Daoy (cell line): ENCODE measurements at places on chromosomes 3 and 15. TPM values are rescaled to one million over a fixed set of nuclear protein-coding genes. Genes with fewer than 3 reads are reported as not detected.

The CCDC13 gene
- total RNA-seq, result 0.74 and 1.5 TPM in 2 replicates

The TMEM266 gene
- total RNA-seq, result not detected in 2 replicates

The MORC1 gene
- not detected in 2 replicates for total RNA-seq

The IL1RAP gene
- 11.3 and 11.8 TPM in 2 replicates for total RNA-seq

The CAMKV gene
- total RNA-seq, result 0.34 TPM in 1 of 2 replicates, not detected in the other

The STT3B gene
- total RNA-seq, result 74.7 and 85.9 TPM in 2 replicates

The SNURF gene
- 1.7 and 32.4 TPM in 2 replicates for total RNA-seq

DNA sequence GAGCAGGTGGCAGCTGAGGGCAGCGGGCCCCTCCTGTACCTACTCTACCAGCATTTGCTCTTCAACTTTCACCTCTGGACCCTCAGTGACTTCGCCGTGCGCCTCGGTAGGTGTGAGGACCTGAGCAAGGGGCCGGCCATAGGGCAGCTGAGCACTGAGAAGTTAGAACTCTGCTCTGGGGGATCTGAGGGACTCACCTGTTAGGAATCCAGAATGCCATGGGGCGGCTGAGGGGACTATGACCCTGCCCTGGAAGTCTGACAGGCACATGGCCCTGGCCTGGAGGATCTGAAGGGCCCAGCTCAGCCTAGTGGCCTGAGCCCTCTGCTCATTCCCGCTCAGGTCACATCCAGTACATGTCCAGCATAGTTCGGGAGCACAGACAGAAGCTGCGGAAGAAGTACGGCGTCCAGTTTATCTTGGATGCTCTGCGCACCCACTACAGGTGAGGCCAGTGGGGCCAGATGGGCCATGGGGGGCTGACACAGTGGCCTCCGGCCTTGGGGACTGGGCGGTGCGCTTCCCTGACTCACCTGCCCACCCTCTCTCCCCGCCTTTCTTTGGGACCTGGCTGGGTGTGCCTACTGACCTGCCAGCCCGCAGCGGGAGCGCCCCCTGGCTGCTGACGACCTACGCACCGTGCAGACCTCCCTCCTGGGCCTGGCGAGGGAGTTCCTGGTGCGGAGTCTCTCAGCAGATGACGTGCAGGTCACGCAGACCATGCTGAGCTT is 18.8 kb downstream of the NBEAL2 start:
- DNase-seq, result peak; percentile 76

DNA sequence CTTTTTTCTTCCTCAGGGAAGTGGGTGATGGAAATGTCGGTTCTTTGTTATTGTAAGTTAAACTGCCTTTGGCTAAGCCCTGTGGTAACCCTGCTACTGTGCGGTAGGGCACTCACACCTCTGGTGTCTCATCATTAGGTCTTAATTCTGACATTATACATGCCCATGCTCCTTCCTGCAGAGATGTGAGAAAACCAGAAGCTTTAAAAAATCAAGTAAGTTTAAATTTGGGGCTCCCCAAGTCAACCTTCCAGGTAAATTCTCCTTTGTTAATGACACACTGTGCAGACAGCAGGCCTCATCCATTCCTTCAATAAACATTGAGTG is 155.8 kb downstream of the FAM43A start:
- DNase-seq, result no peak

GRCh38 chr15:99619712-99620111 is 53.9 kb downstream of the MEF2A start:
- DNase-seq, result no peak

- DNase-seq, result no peak
These were observed 87.5 kb downstream of the RPL39L start for GRCh38 chr3:187051724-187052366.

- DNase-seq, result no peak
These were observed 111.4 kb upstream of the ALCAM start for GRCh38 chr3:105255350-105255749.

DNA sequence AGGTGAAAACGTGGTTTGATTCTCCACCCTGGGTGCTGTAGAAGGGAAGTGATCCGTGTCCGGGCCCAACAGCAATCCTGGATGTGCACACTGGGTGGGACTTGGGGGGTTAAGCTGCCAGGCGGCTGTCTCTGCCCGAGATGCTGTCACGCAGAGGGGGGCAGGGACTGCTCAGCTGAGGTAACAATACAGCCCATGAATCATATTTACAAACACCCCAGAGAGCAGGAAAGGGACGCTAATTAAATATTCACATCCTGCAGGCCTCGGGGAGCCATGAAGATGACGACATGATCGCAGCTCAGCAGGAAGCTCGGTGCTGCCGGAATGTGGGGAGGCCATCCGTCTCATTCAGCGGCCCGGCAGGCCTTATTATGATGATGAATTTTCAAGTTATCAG is 17.9 kb upstream of the CRABP1 start:
- DNase-seq, result peak; percentile 87

- DNase-seq, result no peak
These were observed 25.0 kb downstream of the DPH3 start for GRCh38 chr3:16239780-16240179.

DNA sequence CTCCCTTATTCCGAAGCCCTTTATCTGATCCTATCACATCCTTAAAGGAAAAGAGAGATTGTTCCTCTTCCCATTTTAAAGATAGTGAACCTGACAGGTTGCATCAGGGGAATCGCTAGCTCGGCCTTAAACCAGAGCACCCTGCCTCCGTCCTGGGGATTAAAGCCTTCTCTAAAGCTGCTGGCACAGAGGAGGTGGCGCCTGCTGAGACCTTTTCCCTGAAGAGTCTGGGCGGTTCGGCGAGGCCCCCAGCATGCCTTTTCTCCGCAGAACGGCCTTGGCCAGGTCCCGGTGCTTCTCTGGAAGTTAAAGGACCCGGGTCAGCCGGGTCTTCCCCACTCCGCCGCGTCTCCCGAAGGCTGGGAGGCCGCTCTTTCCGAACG is 593 bp downstream of the FAM219B start:
- DNase-seq, result peak; percentile 37

DNA sequence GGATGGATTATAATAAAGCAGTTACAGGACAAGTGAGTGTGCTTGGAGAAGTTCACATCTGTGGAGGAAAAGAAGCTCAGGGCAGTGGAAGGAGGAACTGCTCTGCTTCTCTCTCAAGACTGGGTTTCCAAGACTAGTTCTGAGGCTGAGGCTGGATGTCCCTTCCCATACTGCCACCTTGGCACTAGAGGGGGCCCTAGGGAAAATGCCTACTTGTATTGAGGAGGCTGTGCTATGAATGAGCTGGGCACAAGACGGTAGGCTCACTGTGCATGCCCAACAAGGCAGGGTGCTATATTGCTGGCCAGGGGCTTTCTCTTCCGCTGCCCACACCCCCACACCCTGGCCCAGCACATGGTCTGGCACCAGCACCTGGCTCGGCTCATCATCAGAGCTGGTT is 65.2 kb downstream of the SLCO2A1 start:
- DNase-seq, result peak; percentile 50

DNA sequence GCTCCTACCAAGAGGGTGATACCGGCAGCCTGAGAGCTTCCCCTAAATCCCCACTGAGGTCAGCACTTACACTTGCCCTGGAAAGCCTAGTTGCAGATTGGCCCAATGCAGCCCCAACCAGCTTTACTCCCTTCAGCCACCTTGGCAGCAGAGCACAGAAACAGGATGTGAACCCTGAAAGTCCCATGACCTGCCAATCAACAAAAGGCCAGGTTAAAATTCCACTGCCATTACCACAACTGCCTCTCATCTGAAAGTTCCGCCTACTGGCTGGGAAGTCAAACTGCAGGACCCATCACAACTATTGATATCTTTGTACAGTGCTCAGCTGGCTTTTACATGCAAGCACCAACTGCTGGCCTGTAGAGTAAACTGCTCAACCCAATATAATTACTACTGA is 156.2 kb downstream of the ZMAT3 start:
- DNase-seq, result no peak

- DNase-seq, result peak; percentile 62
These were observed 66.9 kb downstream of the SLCO2A1 start for GRCh38 chr3:133962849-133963248.

DNA sequence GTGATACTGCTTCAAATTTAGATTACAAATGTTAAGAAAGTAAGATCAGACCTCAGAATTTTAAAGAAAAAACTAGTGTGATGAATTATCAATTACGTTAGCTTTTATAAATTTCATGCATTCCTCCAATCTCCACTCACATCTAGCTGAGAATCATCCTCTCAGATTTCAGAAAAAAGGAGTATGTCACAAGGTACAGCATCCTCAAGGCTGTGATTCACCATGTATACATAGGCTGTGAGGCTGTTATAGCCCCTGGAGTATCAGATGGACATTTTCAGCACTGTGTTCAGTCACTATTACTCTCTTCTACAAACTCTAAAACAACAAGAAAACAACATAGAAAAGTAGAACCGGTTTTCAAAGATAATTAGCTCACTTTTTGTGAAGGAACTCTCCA is 214.4 kb downstream of the PCCB start:
- no peak for DNase-seq

- no peak for DNase-seq
These were observed 123.5 kb downstream of the GHSR start for GRCh38 chr3:172324611-172325203.

GRCh38 chr3:154316974-154317767 is 7.1 kb downstream of the DHX36 start:
- no peak for DNase-seq

GRCh38 chr3:40994611-40995010 is 204.7 kb upstream of the CTNNB1 start:
- DNase-seq, result no peak

- no peak for DNase-seq
These were observed 346.3 kb upstream of the MDFIC2 start for GRCh38 chr3:70658513-70659310.

GRCh38 chr3:64685800-64686445 is 1.9 kb downstream of the ADAMTS9 start:
- peak; percentile 92 for DNase-seq

DNA sequence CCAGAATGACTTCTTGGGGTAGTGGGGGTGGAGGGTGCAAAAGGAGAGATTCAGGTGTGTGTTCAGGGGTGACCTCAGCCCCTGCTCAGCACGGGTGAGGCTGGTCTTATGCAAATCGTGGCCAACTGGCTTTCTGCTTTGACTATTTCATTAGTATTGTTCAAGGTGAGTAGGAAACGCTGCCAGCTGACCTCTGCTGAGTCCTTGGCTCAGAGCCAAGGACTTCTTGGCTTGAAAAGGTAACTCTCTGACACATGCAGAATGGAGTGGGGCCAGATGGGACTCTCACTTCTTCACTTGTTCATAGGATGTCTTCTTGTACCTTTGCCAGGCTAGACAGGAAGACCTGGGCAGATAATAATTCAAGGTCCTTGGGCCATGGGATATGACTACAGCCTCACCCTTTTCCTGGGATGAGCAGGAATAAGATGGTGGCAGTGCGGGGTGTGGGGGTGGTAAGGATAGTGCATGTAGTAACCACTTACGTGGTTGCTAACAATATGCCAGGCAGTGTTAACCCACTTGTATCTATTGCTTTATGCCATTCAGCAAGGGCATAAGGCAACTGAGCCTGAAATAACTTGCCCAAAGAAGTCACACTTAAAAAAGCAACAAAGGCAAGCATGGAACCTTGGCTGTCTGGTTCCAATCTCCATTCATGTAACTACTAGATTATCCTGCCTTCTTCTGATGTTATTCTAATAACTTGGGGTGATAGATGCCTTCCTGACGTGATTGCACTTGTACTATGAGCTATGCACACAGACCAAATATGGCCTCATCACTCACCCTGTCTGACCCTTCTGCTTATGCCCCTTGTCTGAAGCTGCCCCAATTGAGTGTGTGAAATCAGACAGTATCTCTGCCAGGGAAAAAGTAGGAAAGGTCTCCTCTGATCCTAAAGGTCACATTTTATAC is 193.1 kb downstream of the NR1D2 start:
- DNase-seq, result no peak

DNA sequence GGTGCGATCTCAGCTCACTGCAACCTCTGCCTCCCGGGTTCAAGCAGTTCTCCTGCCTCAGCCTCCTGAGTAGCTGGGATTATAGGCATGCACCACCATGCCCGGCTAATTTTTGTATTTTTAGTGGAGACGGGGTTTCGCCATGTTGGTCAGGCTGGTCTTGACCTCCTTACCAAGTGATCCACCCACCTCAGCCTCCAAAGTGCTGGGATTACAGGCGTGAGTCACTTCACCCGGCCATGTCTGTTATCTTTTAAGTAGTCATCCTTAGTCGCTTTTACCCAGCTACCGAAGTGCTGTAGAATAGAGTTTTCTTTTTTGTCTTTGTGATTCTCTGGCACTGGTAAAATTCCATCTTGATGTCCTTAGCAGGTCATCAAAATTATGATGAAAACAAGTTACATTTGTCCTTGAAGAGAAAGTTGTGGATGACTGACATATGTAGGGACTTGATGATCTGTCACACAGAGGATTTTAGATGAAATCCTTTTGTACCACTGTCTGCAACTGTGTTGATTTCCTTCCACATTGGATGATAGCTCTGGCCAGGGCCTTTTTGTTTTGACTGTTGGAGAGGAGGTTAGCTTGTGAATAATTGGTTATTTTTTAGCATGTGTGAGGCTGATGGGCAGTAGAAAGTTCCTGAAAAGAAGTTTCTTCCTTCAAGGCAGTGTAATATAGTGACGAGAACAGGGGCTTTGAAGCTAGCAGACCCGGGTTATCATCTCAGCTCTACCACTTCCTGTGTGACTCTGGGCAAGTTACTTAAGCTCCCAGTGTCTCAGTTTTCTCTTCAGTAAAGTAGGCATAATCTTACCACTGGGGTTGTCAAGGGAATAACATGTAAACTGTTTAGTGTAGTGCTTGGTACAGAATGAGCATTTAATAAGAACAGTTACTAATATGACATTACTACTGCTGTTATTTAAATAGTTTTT is 18.8 kb downstream of the ATG7 start:
- peak; percentile 69 for DNase-seq

GRCh38 chr3:17111586-17111985 is 226.8 kb downstream of the PLCL2 start:
- peak; percentile 16 for DNase-seq

DNA sequence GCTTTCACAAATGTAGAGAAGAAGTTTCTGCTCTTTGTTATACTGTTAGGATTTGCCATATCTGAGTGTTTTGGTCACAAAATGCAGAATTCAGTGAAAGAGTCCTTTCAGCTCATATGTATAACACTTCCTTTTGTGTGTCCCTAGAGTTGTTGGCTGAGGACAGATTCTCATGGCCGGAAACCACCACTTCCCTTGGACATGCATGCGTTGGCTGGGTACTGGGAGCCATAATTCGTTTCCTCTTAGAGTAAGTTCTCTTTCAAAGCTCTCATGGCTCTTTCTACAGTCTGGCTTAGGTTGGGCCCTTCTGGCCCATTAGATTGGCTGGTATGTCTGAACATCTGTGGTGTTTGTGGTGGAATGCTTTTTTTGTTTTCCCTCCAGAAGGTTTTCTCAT is 298.5 kb downstream of the DIPK2A start:
- no peak for DNase-seq

GRCh38 chr15:80780416-80781221 is 1.4 kb downstream of the CEMIP start:
- DNase-seq, result peak; percentile 72
